NCI-H2081 treated with DMSO at 0.1 percent for 48 hours (cell line): ENCODE measurements at places on chromosomes 1 and 21.

- no peak for DNase-seq
These were observed 40.6 kb downstream of the SCP2 start for GRCh38 chr1:52967666-52968065.

DNA sequence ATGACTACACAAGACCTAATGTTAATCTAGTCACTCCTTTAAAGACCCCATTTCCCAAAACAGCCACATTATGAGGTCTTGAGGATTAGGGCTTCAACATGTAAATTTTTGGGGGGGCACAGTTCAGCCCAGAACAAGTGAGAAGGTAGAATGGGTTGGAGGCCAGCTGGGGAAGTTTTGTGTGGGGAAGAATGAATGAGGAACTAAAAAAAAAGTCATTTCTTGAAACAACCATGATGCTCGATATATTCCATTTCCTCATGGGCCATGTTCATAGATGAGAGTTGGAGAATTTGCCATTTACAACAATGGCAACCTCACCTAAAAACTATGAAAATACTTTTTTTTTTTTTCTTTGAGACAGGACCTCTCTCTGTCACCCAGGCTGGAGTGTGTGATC, 14.5 kb downstream of the NLRP3 start:
- DNase-seq, result no peak

- DNase-seq, result no peak
These were observed 7.8 kb downstream of the SLC41A1 start for GRCh38 chr1:205805082-205805711.

DNA sequence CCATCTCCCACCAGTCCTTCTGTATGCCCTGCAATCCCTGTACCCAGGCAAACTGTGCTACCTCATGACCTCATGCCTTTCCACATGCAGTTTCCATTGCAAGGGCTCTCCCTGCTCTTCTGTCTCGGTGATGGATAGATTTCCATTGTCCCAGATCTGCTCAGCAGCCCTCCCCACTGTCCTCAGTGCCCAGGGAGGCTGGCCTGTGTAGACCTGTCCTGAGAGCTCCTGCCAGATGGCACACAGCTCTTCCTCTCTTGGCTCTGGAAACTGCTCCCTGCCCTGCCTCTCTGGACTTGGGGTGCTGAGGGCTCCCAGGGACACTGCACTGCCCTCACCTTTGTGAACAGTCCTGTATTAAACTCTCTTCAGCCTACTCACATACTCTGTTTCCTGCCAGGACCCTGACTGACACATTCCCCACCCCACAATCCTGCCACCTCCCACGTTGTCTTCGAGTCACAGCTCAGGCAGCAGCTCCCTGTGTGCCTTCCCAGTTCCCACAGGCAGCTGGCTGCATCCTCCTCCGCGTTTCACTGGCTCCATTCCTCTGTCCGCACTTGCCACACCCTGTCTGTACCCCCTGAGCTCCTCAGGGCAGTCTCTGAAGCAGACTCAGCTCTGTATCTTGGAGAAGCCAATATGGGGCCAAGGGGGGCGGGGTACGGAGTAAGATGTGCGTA, 57.0 kb downstream of the SPATA46 start:
- DNase-seq, result no peak

DNA sequence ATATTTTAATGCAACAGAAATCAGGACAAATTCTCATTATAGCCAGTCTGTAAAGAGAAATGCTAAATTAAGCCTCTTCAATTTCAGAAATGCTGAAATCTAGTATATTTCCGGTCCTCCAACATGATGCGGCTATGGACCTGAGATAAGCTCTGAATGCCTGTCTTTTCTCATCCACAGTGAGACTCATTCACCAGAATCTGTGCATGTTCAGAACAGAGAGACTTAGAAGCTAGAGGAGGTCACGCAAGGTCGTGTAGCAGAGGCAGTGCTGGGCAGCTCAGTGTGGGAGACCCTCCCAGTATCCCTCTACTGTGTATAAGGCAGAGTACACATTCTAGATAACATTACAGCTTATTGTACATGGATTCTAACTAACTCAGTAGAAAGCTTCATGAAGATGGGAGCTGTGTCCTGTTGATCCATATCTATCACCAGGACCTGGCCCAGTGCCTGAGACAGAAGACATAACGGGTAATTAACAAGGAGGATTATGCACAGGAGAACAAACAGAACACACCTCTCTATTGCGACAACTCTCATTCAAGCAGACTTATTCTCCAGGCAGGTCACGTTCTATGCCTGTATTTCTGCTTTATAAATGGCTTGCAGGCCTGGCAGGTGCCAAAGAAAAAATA, 97.0 kb upstream of the COA6 start:
- no peak for DNase-seq

- DNase-seq, result no peak
These were observed 249.7 kb downstream of the RHOU start for GRCh38 chr1:228984646-228985631.

- DNase-seq, result no peak
These were observed 71.5 kb downstream of the MAP10 start for GRCh38 chr1:232876506-232877364.

DNA sequence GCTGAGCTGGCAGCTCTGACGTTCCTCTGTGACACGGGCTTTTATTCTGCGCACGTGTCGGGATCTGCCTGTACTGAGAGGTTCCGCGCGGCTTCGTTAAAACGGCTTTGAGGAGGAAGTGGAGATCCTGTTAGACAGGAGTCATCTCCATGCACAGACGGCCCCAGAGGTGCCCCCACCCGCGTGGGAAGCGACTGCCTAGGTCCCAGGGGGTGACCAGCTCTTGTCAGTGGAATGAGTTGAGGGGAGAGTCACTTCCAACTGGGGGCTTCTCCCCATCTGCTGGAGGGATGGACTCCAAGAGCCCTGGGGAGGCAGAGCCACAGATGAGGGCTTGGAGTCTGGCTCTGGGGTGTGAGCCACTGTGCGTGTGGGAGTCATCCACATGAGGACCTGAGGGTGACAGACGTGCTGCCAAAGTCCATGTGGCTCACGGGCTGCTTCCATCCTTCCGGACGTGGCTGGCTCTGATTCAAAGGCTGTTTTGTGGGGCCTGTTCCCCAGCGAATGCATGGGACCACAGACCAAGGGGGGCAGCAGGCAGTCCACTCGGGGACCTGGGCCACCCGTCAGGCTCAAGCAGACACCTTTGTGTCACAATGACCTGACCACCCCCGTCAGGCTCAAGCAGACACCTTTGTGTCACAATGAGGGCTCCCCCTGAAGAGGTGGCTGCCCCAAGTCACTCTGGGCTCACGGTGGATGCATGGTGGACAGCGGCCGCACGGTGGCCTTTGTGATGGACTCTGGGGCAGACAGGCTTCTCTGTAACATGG, 26.8 kb downstream of the PTTG1IP start:
- no peak for DNase-seq

- DNase-seq, result no peak
These were observed 6.9 kb downstream of the PLA2G5 start for GRCh38 chr1:20076710-20077461.

DNA sequence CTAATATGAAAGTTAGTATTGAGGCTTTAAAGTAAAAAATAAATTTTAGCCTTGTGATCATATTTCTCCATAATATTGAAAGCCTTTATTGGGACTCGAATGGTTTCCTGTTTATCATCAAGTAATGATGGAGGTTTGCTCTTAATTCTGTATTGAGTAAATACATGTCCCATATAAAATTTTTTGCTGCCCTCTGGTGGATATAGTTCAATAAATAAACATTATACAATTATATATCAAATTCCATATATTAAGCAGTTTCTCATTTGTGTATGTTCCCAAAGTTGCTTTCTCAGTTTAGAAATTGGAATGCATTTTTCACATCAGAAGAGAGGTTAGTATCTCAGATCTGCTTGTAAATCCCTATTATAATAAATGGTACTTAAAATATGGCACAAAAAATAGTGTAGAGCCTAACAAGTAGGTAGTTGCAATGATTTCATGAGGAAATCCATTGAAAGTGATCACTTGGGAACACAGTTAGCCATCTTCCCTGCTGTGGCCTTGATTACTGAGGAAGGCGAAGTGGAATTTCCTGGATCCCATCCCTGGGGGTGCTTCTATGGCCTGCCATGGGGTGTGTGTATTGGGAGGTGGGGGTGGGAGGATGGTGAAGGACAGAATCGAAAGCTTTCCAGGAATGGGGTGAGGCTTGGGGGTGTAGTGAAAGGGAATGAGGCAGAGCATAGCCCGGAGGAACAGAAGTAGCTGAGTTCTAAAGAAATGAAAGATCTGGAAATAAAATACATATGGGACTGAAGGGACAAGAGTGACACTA, 84.1 kb upstream of the C21orf91 start:
- DNase-seq, result no peak

GRCh38 chr1:229940684-229941083, 126.4 kb upstream of the GALNT2 start:
- no peak for DNase-seq
